Uterine smooth muscle cell (primary cell): ENCODE measurements at places on chromosomes 16 and 17. TPM values are rescaled to one million over a fixed set of nuclear protein-coding genes. Genes with fewer than 3 reads are reported as not detected.

SHMT1 gene
- 18.9 and 27.0 TPM in 2 replicates for total RNA-seq

GNAO1 gene
- total RNA-seq, result under 0.01 TPM in 2 replicates

NHLRC4 gene
- 1.8 and 2.0 TPM in 2 replicates for total RNA-seq

B9D1 gene
- 32.5 and 41.1 TPM in 2 replicates for total RNA-seq

TP53TG3B gene
- not detected in 2 replicates for total RNA-seq

CDRT15 gene
- not detected in 2 replicates for total RNA-seq

PLXDC1 gene
- 0.11 TPM in 1 of 2 replicates, not detected in the other for total RNA-seq
